CD4-positive, alpha-beta T cell treated with Interleukin-21 for 1 hour (primary cell): ENCODE measurements at places on chromosomes 5 and 9.
A peak's percentile ranks its signal among the peaks of the same experiment; 100 is the strongest.

DNA sequence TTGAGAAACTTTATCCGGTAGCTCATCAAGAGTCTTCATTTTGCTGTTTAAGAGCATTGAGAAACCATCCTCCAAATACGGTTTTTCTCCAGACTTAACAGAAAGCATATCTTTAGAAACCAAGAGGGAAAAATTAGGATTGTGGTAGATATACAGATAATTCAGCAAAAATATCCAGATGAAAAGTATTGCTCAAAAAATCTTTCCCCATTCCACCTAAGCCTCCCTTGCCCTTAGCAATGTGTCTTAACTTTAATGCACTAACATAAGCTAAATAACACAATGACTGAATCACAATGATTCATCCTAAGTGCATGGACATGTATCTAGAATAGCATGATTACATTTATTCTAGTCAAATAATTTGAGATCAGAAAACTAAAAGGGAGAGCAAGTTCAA lies 130.3 kb upstream of the TARS1 start:
- DNase-seq = no peak

GRCh38 chr5:140336388-140336787 lies 10.0 kb downstream of the HBEGF start:
- no peak for DNase-seq

- peak; percentile 34 for DNase-seq
Observed at GRCh38 chr5:72817076-72817481, 618 bp downstream of the TNPO1 start.

- no peak for DNase-seq
Observed at GRCh38 chr9:107542411-107543157, 53.0 kb upstream of the KLF4 start.

DNA sequence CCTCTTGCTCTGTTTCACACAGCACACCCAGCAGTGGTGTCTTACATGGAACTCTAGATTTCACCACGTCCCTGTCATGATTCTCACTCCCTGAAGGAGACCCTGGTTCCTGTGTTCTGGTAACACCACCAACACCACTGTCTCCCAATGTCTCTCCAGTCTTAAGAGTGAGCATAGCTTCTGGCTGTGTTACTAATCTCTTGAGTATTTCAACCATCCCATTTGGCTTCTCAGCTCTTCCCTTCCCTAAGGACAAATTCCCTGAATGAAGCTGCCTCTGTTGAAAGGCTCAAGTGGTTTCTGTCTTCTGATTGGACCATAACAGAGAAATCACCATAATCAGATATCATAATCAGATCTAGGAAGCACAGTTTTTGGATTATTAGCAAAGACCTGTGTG lies 311.8 kb downstream of the DNAH5 start:
- no peak for DNase-seq

- DNase-seq = no peak
Observed at GRCh38 chr9:1273859-1274258, 223.7 kb downstream of the DMRT2 start.
